Thymus (tissue), 14 donors: ENCODE measurements at places on chromosomes 16 and 17. TPM values are rescaled to one million over a fixed set of nuclear protein-coding genes. Genes with fewer than 3 reads are reported as not detected.

The WNT9B gene
- 0.02 TPM for polyA plus RNA-seq

GRCh38 chr17:21078016-21078780 lies 35.4 kb upstream of the USP22 start:
- DNase-seq: no peak

GRCh38 chr17:78365561-78366108 lies 5.8 kb upstream of the SOCS3 start:
- DNase-seq: no peak

DNA sequence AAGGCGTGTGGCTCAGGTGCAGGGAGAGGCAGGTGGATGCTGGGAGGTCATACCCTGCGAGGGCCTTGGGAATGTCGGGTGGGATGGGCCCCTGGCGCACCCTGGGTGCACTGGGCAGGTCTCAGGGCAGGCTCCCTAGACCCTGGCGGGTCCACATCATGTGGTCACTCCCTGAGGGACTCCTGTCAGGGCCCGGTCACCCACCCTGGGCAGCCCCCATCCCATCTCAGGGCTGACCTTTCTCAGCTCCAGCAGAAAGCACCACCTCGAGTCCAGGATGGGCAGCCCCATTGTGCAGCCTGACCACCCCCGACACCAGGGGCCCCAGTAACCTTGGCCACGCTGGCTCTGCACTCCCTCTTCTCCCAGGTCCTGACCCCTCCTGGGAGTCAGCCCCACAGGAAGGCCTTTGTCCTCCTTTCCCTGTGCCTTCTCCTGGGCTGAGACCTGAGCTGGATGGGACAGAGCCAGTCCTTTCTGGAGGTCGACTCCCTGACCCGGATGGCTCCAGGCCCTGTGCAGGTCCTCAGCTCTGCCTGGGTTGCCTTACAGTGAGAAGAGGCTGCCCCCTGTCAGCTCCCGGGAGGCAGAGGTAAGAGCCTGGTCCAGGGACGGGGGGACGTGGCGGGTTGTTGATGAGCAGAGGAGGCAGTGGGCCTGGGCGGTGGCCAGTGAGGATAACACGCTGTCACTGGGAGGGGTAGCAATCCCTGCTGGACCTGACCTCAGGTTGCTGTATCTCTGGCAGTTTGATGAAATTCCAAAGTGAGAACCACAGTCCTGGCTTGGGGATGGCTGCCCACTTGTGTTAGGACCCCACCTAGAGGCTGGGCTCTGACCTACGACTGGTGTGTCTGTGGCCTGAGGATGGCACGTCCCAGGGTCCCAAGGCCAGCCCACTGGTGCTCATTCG lies 77.9 kb downstream of the GOSR1 start:
- DNase-seq: no peak
